Neural crest cell (in vitro differentiated cells): ENCODE measurements at places on chromosomes 6 and 20.

DNA sequence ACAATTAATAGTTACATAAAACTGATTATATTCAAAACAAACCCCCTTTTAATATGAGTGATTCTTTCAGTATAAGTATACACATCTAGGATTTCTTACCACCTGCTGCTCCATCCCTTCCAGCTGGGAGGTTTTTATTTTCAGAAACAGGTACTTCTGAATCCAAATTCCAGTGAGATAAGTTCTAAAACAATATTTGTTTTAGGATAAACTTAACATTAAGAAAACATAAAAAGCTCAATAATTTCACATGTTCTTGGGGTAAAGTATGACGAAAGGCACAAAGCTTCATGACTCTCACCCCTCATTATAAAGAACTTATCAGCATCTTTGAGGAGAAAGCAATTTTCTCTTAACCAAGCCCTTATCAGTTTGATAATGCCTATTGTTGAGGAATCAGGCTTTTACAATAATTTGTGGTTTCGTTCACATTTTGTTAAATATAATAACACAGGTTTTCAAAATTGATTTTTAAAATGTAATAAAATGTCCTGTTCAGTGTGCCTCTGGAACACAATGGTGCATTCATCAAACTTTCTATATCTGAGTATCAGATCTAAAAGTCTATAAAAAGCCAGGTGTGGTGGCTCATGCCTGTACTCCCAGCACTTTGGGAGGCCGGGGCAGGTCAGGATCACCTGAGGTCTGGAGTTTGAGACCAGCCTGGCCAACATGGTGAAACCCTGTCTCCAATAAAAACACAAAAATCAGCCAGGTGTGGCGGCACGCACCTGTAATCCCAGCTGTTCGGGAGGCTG is 4.3 kb downstream of the FAM217A start:
- H3K4me3 ChIP-seq = no peak overlapping the region
- no peaks in the 10 kb centered on the region for H3K36me3 ChIP-seq
- no peak overlapping the region for H3K27ac ChIP-seq
- no peak for DNase-seq
- peaks cover 7% of the 10 kb centered on the region for H3K4me1 ChIP-seq
- no peaks in the 10 kb centered on the region for H3K27me3 ChIP-seq

DNA sequence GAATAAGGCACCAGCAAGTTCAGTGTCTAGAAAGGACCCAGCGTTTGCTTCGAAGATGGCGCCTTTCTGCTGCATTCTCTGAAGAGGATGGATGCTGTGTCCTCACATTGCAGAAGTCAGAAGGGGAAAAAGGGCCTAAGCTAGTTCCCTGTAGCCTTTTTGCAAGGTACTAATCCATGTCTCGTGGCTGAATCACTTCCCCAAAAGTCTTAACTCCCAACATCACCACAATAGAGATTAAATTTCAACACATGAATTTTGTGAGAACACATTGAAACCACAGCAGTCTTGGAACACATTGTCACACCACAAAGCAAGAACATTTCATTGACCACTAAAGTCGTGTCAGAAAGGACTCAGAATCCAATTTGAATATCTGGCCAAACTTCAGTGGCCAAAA is 42.1 kb downstream of the KLHL31 start:
- no peak for DNase-seq
- H3K36me3 ChIP-seq = no peaks in the 10 kb centered on the region
- no peaks in the 10 kb centered on the region for H3K4me1 ChIP-seq
- no peak overlapping the region for H3K27ac ChIP-seq
- peaks cover 2% of the 10 kb centered on the region for H3K27me3 ChIP-seq

DNA sequence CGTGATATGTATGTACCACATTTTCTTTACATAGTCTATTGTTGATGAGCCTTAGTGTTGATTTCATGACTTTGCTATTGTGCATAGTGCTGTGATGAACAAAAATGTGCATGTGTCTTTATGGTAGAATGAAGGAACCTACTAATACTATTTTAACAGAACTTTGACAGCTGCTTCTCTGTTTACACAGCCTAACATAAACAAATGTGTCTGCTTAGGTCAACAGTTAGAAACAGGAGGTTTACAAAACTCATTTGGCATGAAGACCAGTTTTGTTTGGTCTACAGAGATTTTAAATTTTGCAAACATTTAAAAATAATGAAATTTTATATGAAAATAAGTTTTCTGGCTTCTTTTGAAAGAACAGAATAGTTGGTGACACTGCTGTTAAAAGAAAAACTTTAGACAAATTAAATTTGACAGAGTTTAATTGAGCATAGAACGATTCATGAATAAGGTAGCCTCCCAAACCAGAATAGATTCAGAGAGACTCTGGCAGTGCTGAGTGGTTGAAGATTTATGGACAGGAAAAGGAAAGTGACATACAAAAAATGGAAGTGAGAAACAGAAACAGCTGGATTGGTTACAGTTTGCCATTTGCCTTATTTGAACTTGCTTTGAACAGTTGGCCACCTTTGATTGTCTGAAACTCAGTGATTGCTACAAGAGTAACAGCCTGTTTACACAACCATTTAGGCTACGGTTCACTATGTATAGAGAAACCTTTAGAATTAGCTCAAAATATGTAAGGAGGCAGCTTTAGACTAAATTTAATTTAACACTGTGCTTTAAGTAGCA is 715.8 kb upstream of the HS3ST5 start:
- DNase-seq = no peak
- no peak overlapping the region for H3K4me3 ChIP-seq
- no peaks in the 10 kb centered on the region for H3K36me3 ChIP-seq
- H3K27ac ChIP-seq = no peak overlapping the region
- H3K27me3 ChIP-seq = no peaks in the 10 kb centered on the region

DNA sequence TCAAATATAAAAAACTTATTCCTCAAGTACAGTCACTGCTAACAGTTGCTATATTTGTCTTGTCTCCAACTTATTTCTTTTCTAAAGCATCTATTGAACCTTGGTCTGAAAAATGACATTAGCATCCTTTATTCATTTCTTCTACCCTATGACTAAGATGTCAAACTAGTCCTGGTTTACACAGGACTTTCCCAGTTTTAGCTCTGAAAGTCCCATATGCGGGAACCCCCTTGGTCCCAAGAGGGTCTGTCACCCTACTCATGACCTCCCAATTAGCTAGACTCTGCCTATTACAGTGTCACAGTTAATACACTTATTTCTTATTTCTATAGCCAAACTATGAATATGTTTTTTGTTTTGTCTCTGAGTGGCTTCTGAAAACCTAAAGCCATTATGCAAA is 37.1 kb downstream of the PLEKHG1 start:
- H3K27ac ChIP-seq = no peak overlapping the region
- peaks cover 24% of the 10 kb centered on the region for H3K4me1 ChIP-seq
- H3K27me3 ChIP-seq = no peaks in the 10 kb centered on the region
- DNase-seq = no peak

DNA sequence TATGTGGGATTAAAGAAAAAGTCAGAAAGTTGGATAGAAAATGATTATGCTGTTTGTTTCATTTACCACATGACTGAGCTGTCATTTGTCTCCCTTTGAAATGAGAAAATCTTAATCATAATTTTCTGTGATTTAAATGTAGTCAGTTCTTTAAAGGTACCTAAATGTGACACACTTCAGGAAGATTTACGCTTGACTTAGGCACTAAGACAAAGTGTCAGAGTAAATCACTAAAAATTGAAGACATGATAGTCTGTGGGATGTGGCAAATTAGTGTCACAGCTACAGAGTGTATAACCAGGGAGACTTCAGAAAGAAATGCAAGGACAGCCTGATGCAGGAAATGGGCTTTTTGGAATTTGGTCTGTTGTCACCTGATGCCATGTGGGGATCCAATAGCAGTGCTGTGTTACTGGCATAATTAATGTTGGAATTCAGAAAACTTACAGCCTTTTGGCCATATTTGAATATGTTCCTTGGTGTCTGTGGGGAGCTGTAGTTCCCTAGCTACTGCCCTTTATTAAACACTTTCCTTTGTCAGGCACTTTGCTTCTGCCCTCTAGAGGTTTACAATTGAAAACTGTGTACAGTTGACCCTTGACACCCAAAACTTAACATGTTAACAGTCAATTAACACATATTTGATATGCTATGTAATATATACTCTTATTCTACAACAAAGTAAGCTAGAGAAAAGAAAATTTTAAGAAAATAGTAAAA is 493.8 kb downstream of the UTRN start:
- H3K27me3 ChIP-seq = no peaks in the 10 kb centered on the region
- DNase-seq = no peak
- H3K4me1 ChIP-seq = no peaks in the 10 kb centered on the region
- H3K4me3 ChIP-seq = no peak overlapping the region
- no peak overlapping the region for H3K27ac ChIP-seq

DNA sequence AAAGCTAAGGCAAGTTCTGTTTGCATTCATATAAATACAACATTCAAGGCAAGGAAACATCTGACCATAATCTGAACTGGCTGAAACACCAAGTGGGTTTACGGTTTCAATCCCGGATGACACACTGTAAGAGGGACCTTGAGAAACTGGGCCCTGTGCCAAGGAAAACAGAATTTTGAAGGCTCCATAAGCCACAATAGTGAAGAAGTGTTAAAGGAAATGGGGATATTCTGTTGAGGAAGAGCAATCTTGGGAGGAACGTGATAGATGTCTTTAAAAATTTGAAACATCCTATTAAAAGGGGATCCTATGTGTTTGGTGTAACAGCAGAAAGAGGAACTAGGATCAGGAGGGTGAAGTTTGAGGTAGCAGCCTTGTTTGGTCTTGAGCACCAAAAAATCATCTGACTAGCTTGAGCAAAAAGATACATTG is 82.4 kb upstream of the TAB2 start:
- H3K27ac ChIP-seq = no peak overlapping the region
- H3K4me1 ChIP-seq = peaks cover 4% of the 10 kb centered on the region
- no peaks in the 10 kb centered on the region for H3K27me3 ChIP-seq
- no peak for DNase-seq

- peaks cover 10% of the 10 kb centered on the region for H3K4me1 ChIP-seq
- no peak within 1 kb of the TSS for H3K27ac ChIP-seq
- no peaks in the 10 kb centered on the region for H3K36me3 ChIP-seq
- peak within 1 kb of the TSS; percentile 84 for H3K4me3 ChIP-seq
Observed at GRCh38 chr20:1225783-1226654, at the start of gene RAD21L1. Gene RAD21L1, plus strand, starts transcription at chr20:1226044. Its CDS starts 2,410 bp downstream, at chr20:1228454.

DNA sequence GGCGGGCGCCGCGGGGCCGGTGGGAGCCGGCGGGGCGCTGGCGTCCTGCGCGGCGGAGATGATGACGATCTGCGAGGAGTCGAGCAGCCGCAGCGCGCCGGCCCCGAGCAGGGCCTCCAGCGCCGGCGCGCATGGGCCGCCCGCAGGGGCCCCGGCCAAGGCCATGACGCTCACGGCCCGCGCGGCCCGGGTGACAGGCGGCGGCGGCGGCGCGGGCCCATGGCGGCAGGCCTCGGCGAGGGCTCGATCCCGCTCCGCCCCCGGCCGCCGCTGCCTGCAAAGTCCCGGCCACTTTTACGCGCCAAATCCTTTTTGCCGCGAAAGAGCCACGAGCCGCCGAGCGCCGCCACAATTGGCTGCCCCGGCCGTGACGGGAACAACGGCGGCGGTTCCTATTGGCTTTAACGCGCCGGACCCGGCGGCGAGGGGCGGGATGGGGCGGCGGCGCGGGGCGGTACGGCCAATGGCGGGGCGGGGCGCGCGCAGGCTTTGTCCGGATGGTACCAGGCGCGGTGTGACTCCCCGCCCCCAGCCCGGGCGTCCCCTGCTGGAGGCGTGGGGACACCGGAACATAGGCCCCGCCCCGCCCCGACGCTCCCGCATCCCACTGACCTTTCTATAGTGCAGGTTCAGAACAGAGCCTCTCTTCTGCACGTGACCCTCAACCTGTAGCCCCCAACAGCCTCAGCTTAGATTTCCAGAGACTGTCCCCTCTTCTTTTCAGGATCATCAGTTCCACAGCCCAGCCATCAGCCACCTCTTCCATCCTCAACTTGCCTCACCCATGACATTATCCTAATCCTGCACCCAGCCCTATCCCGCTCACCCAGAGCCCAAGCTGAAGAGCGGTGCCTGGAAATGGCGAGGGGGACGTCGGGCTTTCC is at the start of gene E2F1:
TSS of gene E2F1 (minus strand) at position 286 of the 884 bp plus-strand sequence. CDS start at position 165, 121 bp downstream.
- peaks cover 3% of the 10 kb centered on the region for H3K27me3 ChIP-seq
- no peaks in the 10 kb centered on the region for H3K36me3 ChIP-seq
- peak; percentile 100 for DNase-seq
- H3K27ac ChIP-seq = peak within 1 kb of the TSS; percentile 96

DNA sequence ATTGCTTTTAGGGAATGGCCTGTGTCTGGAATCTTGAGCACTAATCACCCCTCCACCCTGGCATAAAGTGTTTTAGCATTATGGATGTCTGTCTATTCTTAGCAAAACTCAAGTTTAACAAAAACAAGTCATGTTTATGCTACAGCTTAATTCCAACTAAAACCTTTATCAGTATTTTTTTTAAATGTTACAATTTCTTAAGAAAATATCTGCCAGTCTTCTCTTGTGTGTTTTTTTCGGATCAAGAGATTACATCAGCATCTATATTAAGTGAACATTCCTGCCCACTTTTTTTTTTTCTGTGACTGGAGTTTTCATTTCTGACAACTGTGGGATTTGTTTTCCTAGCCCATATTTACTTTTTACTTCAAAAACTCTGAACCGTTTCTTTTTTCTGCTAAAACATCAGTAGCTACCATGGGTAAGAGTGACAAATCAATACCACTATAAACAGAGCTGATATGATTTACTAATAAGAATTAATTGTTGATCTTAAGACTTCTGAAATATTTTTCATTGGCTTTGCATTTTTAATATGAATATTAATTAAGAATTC is 94.3 kb downstream of the EDN1 start:
- H3K4me3 ChIP-seq = no peak overlapping the region
- H3K27ac ChIP-seq = no peak overlapping the region
- no peak for DNase-seq
- no peaks in the 10 kb centered on the region for H3K4me1 ChIP-seq
- no peaks in the 10 kb centered on the region for H3K36me3 ChIP-seq

DNA sequence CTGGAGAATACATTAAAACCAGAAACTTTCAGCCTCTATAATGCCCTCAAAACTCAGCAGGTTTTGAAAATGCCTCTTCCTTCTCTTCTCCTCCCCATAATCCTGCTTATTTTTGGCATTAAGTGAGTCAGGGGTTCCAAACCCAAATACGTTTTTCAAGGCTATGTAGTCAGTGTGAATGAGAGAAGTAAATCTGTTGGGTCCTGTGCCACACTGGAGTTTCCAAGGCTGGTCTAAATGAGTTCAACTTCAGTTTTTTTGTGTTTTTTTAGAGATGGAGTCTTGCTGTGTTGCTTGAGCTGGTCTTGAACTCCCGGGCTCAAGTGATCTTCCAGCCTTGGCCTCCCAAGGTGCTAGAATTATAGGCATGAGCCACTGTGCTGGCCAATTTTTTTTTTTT is 20.9 kb downstream of the PTPRA start:
- H3K27me3 ChIP-seq = no peaks in the 10 kb centered on the region
- H3K27ac ChIP-seq = no peak overlapping the region
- H3K36me3 ChIP-seq = peaks cover 19% of the 10 kb centered on the region
- no peak for DNase-seq
- H3K4me3 ChIP-seq = no peak overlapping the region
- H3K4me1 ChIP-seq = peaks cover 3% of the 10 kb centered on the region

DNA sequence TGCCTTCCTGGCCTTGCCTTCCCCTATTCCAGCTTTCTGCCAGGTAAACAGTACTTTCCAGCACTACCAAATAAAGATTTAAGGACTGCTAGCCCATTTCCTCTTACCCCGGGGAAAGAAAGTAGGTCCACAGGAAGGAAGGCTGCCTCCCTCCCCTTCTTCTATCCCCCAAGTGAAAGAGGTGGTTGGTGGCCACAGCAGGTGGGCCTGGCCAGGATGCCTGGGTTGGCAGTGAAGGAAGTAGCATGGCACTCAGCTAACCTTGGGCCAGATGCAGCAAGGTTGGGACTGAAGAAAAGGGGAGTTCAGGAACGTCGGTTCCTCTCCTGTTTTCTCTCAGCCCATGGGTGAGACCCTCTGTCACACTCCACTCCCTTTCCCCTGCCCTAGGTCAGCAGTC is 8.9 kb downstream of the NFKBIL1 start:
- no peak for DNase-seq
- H3K27me3 ChIP-seq = no peaks in the 10 kb centered on the region
- peaks cover 18% of the 10 kb centered on the region for H3K4me1 ChIP-seq
- H3K4me3 ChIP-seq = no peak overlapping the region
- peaks cover 11% of the 10 kb centered on the region for H3K36me3 ChIP-seq
